ENCODE measurements at places on chromosomes 3 and 15.

DNA sequence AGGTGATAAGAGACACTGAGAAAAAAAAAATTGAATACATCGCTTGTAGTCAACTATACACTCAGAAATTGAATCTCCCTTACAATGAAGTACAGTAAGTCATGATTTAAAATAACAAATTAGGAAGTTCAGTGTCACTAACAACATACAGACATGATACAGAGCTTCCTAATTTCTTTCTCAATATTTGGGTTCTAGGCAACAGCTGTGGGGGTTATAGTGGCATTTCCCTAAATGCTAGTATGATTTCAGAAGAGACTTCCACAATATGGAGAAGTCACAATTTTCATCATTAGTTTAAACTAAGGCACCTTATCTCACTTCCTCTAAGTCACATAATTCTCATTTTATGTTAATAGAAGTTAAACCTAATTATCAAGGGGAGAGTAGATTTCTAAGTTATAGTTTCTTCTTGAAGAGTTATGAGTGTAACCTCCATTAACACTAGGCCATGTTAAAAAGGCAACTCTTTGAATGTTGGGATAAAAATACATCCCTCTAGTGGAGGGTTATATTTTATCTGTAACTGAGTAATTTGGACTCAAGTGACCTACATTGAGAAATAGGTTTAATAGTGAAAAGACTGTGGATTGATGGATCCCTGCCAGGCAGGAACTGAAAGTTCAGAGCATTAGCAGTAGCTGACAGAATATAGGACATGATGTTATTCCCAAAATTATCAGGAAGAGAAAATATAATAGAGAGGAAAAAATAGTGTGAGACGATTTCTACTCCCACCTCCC lies 286.0 kb upstream of the SUCLG2 start:
- no peak for DNase-seq

GRCh38 chr3:135918600-135918999 lies 46.9 kb upstream of the PPP2R3A start:
- DNase-seq, result peak; percentile 40

- DNase-seq, result no peak
Measured at GRCh38 chr3:71987089-71987735, 202.3 kb upstream of the PROK2 start.

- DNase-seq, result no peak
Measured at GRCh38 chr3:23797491-23797890, 8.3 kb upstream of the UBE2E1 start.

- DNase-seq, result no peak
Measured at GRCh38 chr3:145422556-145422955, 738.4 kb downstream of the PLOD2 start.

DNA sequence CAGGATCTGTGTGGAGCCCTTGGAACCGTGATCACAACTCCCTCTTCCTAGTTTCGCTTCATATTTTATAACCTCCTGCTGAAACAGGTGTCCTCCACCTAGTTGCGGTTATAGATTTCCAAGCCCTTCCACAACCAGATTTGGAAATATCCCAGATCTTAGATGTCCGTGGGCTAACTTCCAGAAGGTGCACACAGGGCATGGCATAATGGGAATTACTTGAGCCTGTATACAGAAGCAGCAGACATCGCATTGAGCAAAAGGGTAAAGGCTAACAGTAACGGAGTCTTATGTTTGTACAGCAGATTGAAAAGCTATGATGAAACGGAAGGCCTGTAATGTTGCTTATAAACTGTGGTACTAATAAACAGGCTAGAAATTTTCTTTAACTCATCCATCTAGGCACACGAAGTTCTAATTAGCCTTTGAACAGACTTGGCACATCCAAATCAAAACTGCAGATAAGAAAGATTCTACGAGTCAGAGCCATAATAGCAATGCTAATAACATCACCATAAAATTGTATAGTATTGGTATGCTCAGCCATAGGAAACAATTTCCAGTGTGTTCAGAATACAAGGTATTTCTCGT lies 1.2 kb upstream of the USF3 start:
- DNase-seq, result no peak

- DNase-seq, result no peak
Measured at GRCh38 chr3:134093956-134094355, 64.2 kb upstream of the SLCO2A1 start.

DNA sequence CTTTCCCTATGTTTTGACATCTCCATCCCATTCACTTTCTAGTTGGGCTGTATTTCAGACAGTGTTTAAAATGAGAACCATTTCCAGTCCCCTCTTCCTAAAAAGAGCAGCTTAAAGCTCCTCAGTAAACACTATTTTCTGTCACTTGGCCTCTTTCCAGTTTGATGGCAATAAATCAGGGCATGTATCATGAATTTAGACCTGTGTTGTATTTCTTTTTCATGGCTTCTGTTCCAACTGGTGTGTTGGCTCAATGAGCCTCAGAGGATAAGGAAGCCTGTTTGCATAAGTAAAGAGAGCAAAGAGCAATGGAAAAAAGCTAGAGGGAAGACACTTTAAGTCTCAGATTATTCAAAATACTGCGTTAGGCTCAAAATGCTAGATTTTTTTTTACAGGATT lies 7.2 kb downstream of the CCDC80 start:
- no peak for DNase-seq

DNA sequence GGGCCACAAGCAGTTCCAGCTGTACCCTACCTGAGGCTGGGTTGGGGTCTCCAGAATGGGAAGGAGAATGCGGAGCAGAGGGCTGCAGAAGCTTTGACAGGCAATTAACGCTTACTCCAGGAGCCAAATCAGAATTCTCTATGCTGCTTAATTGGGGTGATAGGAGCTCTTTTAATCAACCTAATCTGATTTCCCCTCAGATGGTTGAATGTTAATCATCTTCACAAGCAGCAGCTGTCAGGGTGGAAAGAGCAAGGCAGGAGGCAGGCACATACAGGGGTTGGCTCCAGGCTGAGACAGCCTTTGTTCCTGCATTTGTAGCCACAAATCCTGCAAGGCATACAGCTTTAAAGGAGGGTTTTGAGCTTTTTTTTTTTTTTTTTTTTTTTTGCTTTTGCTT lies 2.6 kb downstream of the CILP start:
- no peak for DNase-seq

DNA sequence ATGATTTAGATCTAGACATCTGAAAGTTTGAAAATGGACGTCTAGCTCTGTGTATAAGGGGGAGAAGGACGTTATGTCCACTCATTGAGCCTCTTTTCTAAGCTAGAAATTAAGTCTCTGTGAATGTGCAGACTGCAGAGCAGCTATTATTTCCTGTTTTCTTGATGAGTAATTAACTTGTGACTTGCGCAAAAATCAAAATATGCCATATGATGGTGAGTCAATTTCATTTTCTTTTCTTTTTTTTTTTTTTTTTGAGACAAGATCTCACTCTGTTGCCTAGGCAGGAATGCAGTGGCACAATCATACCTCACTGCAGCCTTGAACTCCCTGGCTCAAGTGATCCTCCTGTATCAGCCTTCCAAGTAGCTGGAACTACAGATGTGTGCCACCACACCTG lies 14.1 kb downstream of the LACTB start:
- DNase-seq, result peak; percentile 61

DNA sequence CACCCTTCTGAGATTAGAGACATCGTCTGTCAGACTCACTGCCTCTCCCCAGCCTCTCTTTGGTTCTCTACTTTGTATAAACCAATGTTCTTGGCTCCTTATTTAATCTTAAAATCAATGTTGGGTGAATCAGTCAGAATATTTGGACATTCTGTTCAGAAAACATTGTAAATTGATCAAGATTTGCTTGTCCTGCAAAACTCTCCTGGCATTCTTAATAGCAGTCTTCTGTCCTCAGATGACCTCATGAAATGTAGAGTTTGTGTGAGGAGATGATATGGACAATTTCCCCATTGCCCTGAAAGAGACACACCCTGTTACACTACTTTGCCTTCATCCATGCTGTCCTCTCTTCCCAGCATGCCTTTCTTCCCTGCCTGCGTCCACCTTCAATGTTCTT lies 33.6 kb downstream of the CD200R1L start:
- DNase-seq, result peak; percentile 47

- DNase-seq, result no peak
Measured at GRCh38 chr15:69497667-69498066, 45.0 kb downstream of the RPLP1 start.
